ENCODE measurements at places on chromosomes 4 and X.

DNA sequence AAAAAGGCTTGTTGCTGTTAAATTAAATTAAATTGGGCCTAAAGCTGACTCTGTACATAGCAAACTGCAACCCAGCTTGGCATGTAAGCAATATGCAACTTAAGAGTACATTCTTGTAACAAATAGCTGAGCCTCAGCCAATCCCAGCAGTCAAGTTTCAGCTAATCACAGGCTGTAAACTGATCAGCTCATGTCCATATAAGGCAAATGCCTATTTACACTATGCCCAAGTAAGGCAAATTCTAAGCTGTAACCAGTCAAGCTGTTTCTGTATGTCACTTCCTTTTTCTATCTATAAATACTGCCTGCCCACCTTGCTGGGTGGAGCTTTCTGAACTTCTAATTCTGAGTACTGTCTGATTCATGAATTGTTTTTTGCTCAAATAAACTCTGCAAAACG is 429.1 kb upstream of the FTHL17 start:
- DNase-seq, result no peak

DNA sequence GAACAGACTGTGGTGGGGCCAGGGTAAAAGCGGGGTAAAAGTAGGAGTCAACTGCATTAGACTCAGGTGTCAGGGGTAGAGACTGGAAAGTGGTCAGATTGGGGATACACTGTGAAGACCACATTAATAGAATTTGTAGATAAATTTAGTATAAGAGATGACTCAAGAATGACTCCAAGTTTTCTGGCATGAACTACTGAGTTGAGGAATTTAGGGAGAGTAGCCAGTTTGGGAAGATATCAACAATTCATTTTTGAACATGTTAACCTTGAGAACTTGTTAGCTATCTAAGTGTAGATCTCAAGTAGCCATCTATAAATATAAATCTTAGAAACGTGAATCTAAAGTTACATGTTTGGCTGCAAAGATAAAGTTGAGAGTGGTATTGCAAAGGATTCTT is 206.9 kb upstream of the HCCS start:
- DNase-seq, result no peak

DNA sequence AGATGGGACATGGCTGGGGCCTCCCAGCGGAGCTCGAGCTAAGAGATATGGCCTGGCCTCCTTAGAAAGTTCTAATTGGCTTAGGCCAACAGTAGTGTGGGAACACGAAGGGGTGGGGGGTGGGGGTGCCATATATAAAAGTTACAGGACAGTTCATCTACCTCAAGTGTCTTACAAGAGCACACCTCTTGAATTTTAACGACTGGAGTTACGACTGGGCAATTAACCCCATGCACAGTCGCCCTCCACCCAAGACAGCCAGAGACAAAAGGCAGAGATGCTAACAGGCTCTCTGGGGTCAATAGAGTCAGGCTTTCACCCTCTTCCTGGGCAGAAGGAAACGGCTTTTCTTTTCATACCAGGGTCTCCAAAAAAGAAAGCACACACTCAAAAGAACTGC is 302.2 kb downstream of the BCOR start:
- no peak for DNase-seq

DNA sequence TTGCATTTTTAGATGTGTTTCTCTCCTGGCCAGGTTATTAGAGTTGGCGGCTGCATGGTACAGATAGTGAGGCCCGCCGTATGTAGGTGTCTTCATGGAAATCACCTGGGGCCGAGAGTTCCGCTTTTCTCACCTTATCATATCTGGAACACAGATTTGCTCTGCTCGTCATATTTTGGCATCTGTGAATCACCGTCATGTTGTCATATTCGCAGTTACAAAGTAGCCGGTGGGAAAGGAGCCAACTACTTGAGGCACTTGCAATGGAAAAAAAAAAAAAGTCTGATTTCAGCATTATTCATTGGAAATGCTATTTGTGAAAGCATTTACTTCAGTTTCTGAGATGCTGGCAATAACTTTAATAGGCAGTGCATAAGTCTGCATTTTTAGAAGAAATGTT is 1715.2 kb upstream of the TENM3 start:
- DNase-seq, result no peak

Measured in bone marrow (tissue), 2 donors.